ENCODE measurements at places on chromosomes 2 and 18.

DNA sequence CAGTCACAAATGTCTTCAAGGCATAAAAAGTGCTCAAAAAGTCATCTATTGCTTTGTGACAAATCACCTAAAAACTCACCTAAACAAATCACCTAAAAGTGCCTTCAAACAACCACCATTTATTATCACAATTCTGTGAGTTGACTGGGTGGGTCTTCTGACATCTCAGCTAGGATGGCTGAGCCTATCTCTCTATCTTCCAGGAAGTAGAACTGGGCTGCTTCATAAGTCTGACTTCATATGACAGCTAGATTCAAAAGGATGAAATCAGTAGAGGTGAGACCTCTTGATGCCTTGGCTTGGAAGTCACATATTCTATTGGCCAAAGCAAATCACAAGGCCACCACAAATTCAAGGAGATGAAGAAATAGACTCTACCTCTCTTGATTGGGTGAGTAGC is 199.2 kb upstream of the SLC39A10 start:
- DNase-seq = no peak

DNA sequence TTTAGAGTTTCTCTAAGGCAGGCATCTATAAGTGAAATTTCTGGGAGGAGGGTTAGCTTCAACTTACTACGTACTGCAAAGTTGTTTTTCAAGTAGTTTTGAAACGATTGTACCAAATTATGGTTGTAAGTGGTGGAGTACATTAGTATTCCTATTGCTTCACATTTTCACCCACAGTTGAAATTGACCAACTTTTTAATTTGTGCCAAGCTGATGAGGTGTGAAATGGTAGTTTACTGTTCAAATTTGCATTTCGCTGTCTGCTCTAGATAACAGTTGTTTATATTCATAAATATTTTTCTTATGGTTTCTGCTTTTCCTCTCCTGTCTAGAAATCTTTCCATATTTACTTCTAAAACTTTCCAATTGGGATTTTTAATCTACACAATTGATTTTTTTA is 18.6 kb downstream of the NPC1 start:
- no peak for DNase-seq

DNA sequence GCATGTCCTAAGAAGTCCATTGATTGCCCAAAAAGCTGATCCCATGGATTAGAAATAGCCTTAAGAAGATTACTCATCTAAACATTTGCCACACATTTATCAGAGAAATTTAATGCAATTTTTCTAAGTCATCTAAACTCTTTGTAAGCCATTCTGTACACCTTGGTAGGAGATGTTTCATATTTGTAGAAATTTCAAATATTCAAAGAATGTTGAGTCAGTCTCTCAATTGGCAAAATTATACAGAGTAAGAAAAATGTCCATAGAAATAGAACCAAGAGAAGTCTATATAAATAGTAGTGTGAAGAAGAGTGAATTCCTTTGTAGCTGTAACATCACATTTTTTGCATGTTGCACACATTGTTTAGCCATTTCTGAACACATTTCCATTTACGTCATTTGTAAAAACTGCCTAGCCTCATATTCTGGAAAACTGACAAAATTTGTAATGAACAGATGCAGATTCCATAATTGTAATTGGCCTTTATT is 128.6 kb downstream of the MSTN start:
- no peak for DNase-seq

DNA sequence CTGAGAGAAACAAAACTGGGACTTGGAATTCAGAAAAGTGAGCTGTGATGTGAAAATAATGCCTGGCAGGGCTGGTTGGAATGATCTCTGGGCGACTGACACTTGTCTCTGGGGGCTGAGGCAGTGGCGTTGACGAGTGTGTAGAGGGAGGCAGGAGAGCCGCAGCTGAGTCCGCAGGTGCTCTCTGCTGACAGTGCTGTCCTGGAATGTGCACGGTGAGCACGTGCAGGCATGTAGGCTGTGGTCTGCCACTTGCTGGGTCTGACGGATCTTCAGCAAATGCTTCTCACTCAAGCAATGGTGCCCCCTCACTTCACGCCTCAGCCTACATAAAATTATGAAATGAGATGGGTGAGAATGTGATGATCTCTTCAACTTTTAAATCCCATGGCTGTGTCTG is 38.5 kb upstream of the ATP9B start:
- DNase-seq = no peak

DNA sequence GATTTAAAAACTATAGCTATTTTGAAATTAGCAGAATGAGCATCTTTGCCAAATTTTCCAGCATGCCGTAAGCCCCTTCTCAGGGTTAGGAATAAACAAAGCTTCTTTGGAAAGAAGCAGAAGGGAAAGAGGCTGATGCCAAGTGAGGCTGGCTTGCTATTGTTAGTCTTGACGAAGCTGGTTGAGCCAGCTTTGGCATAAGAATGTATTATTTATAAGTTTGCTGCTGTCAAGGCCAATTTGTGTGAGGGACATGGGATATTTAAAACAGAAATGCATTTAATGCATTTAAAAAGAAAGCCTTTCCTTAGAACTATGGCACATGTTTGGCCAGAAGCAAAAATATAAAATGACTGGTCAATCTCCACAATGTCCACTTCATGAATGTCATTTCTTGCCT is 52.5 kb upstream of the TTN start:
- DNase-seq = no peak

DNA sequence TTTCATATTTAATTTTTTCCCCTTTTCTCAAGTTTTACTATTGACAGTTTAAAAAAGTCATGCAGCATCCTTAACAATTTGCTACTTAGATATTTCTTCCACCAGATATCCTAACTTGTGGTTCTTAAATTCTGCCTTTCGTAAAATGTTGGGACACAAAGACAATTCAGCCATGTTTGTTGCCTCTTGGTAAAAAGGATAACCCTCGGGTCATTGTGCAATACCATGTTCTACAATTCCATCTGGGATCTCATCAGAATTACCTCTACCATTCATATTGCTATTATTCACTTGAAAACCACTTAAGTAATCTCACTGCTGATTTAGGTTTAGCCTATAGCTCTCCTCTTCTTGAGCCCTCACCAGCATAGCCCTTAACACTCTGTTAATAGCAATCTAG is 13.2 kb upstream of the REG1B start:
- no peak for DNase-seq

GRCh38 chr2:79039944-79040343 is 14.4 kb downstream of the REG3G start:
- no peak for DNase-seq

DNA sequence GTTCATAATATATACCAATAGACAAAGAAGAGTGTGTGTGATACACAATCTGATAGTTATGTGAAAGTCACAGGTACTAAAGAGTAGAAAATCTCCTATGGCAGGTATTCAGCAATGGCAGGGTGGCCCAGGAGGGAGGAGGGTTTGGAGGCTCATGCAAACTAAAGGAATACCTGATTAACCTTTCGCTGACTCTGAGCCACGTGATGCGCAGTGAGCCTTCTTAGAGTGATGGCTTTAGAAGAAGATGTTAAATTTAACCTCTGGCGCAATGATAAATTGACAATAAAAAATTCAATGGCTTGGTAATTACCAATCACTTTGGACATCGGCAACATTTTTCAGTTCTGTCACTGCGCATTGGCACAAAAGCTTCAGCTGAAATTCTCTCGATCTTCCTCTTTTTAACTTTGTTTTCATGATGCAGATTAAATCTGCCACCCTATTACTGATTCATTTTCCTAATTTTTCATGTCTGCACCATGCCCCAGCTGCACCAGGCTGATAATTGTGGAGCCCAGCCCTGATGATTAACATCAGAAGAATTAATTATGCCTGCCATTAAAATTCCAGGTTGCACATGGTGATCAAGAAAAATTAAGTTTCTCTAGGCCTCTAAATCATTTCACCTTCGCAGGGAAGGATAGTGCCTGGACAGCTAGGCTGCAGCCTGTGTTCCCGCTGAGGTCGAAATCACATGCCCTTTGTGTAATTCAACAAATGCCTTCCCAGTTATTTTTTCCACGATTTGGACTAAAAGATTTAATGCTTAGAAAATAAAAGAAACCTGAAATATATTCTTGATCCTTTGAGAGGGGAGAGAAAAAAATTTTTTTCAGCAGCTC is 250.6 kb upstream of the HNRNPA3 start:
- DNase-seq = no peak

DNA sequence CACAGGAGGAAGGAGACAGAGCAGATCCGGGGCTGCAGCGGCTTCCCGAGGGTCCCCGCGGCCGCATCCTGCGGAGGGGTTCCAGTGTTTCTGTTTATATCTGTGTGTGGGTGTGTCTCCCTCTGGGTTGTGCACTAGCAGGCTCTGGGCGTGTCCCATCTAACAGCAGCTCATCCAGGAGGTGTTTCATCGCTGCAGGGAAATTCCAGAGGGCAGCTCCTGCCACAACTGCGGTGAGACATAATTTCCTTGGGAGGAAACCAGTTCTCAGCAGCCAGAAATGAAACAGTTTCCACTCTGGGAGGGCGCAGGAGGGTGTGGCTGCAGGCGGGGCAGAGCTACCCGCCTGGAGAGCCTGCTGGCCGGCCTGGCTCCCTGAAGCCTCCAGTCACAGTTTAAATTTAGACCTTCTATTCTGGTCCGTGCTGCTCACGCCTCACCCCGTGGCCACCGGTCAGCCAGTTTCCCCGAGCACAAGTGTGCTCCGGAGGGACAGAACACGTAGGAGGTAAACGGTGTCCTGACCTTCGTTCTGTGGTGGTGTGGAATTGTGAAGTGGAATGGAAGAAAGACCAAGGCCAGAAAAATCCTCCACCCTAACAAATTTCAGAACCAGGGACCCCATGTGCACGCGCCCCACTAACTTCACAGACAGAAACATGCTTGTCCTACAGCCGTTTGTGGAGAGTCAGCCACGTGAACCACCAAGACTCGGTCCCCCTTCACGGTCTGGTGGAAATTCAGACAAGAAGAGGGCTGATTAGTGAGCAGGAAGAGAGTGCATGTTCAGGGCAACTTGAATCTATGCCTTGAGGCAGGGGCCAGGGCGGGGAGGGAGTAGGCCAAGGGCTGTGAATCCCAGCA is 50.2 kb downstream of the TEX44 start:
- peak; percentile 65 for DNase-seq

DNA sequence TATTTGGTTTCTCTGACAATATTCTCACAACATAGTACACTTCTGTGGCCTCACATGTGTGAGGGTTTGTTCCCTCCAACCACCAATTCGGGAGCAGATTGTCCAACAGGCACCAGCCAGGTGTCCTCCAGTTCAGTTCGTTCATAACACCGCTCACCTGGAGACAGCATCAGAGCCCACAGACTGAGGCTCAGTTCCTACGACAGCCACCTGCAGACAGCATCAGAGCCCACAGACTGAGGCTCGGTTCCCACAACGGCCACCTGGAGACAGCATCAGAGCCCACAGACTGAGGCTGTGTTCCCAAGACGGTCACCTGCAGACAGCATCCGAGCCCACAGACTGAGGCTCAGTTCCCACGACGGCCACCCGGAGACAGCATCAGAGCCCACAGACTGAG is 58.2 kb upstream of the SNTG2 start:
- DNase-seq = no peak

GRCh38 chr2:49108436-49108835 is 45.9 kb downstream of the FSHR start:
- DNase-seq = no peak

- DNase-seq = no peak
These were observed 278.4 kb downstream of the RDH14 start for GRCh38 chr2:18282026-18282425.

GRCh38 chr2:58688813-58689212 is 447.7 kb upstream of the FANCL start:
- no peak for DNase-seq

GRCh38 chr2:224847961-224848850 is 132.0 kb upstream of the CCDC195 start:
- no peak for DNase-seq

- DNase-seq = no peak
These were observed 392.5 kb upstream of the NRXN1 start for GRCh38 chr2:51424418-51424817.

DNA sequence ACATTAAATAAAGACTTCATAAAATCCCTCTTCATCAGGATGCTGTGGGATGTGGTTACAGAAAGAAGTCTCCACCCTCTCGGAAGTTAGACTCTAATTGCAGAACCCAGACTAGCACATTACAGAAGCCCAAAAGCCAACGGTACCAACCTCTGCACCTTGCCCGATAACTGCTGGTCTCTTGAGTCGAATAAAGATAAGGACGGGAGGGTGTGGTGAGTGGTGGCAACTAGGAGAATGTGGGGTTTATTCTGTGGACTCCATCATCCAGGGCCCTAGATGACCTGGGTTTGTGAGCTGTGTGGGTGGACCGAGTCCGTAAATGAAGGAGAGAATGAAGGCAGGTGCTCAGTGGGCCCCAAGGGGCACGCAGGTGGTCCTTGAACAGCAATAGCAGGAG is 462.8 kb upstream of the ID2 start:
- DNase-seq = no peak

DNA sequence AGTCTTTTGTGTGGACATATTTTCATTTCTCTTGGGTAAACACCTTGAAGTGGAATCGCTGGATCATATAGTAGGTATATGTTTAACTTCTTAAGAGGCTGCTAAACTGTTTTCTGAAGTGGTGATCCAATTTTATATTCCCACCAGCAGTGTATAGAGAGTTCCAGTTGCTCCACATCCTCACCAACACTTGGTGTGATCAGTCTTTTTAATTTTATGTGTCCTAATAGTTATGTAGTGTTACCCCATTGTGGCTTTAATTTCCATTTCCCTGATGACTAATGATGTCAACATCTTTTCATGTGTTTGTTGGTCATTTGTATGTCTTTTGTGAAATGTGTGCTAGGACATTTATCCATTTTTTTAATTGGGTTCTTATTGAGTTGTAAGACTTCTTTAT is 56.9 kb downstream of the DGKD start:
- no peak for DNase-seq

- peak; percentile 57 for DNase-seq
These were observed at the start of gene TFCP2L1 for GRCh38 chr2:121284463-121285449. Gene TFCP2L1 (minus strand): TSS chr2:121285202. CDS start chr2:121285109, 93 bp downstream.

GRCh38 chr2:194819367-194819766 is 837.7 kb upstream of the SLC39A10 start:
- DNase-seq = no peak

GRCh38 chr2:31770741-31771140 is 190.0 kb upstream of the SRD5A2 start:
- no peak for DNase-seq

- no peak for DNase-seq
These were observed 42.0 kb downstream of the NEURL3 start for GRCh38 chr2:96463119-96463518.

GRCh38 chr2:69166812-69167468 is 154.0 kb downstream of the ANTXR1 start:
- no peak for DNase-seq

- DNase-seq = no peak
These were observed 64.3 kb downstream of the LRP2 start for GRCh38 chr2:169298007-169298406.
